ENCODE measurements at places on chromosomes 5 and 9. TPM values are rescaled to one million over a fixed set of nuclear protein-coding genes. Genes with fewer than 3 reads are reported as not detected.

- DNase-seq: peak; percentile 94
Observed at GRCh38 chr5:172697123-172698121, 56.4 kb downstream of the NEURL1B start.

DNA sequence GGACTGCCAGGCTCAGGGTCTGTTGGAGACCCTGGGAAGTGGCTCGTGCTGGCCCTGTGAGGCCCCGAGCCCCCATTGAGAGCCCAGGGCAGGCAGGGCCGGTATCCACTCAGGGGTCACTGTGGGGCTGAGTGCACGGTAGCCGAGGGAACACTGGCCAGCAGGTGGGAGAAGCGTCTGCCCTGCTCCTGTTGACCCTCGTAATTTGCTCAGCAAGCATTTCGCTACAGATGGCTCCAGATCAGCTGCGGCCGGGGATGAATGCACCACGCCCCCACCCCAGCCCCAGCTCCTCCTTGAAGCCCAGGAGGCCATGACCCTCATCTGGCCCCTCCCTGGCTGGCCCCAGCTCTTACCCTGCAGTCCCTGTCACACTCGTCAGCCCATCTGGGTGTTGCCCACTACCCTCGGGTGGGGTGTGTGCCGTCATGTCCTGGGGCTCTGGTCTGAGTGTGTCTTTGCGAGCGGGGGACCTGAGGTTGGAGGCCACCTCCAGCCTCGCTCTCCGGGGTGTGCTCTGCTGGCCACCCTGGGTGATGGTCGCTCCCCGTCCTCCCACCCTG lies 6.1 kb upstream of the NRARP start:
- peak; percentile 16 for DNase-seq

The GFRA3 gene
- polyA plus RNA-seq: 7.0 TPM

The NFIB gene
- 99.6 TPM for polyA plus RNA-seq

The OR1Q1 gene
- polyA plus RNA-seq: not detected

GRCh38 chr5:171450423-171451331 lies 31.2 kb downstream of the FGF18 start:
- DNase-seq: peak; percentile 81

DNA sequence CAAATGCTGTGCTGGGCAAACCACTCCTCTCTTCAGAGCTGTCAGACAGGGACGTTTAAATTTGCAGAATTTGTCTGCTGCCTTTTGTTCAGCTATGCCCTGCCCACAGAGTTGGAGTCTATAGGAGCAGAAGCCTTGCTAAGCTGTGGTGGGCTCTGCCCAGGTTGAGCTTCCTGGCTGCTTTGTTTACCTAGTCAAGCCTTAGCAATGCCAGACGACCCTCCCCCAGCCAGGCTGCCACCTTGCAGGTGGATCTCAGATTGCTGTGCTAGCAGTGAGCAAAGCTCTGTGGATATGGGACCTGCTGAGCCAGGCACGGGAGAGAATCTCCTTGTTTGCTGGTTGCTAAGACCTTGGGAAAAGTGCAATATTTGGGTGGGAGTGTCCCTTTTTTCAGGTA lies 314.9 kb downstream of the NNT start:
- no peak for DNase-seq

- DNase-seq: peak; percentile 6
Observed at GRCh38 chr9:118595719-118596305, 773.4 kb downstream of the BRINP1 start.

All from muscle of leg (tissue), 16 donors.